Activated naive CD8-positive, alpha-beta T cell treated with anti-CD3 and anti-CD28 coated beads, Interleukin-2, amount 50 U/mL, for 24 hours (primary cell): ENCODE measurements at places on chromosomes 3 and 15.

GRCh38 chr15:74937590-74938371 lies at the start of gene COX5A:
Gene COX5A, minus strand, starts transcription at chr15:74938073. Its CDS starts 59 bp downstream, at chr15:74938014.
- DNase-seq, result peak; percentile 91

GRCh38 chr3:38260474-38260873 lies 5.1 kb upstream of the SLC22A13 start:
- DNase-seq, result no peak

DNA sequence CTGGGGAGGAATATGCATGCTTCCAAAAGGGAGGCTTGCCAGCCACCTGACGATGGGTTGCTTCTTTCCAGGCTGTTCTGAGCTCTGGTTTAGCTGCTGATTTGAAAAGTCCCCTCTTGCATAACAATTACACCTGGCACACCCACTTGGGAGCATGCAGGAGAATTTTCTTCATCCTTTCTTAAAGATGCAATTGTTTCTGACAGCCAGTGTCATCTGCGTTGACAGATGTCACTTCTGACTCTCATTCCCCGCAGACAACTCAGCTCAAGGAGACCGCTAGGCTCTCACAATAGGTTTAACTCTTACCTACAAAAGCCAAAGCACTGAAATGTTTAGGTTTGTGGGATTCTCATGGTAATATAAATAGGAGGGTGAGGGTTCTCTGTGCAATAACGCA lies 185.6 kb upstream of the SYNPR start:
- DNase-seq, result no peak

GRCh38 chr15:73854265-73854664 lies 19.1 kb upstream of the TBC1D21 start:
- DNase-seq, result no peak

- no peak for DNase-seq
Observed at GRCh38 chr15:87115795-87116194, 1036.1 kb downstream of the AGBL1 start.

DNA sequence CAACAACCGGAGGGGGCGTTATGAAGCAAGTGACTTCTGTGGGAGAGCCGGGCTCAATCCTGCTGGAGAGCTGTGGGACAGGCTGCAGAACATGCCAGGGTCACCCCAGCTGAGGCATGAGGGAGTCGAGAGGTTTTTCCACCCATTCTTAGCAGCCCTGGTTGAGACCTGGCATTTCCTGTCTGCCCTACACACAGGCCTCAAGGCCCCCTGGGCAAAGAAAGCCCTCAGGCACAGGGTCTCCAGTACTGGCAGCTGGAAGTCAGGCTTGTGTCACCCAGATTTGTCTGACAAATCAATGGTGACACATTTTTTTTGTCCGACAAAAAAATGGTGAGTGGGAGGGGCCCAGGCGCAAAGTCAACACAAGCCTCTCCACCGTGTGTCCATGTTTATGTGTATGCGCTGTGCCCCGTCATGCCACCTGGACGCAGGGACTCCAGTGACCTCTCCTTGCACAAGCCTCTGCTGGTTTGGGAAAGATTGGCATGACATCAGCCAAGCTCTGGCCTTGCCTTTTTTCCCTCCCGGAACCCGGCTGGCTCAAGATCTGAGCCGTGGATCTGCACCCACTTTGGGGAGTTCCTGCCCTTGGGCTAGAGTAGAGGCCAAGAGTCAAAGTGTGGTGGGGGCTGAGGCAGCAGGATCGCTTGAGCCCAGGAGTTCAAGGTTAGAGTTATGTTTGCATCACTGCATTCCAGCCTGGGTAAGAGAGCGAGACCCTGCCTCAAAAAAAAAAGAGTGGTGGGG lies 20.8 kb upstream of the ALAS1 start:
- no peak for DNase-seq

- DNase-seq, result no peak
Observed at GRCh38 chr3:160841455-160841854, 85.4 kb downstream of the PPM1L start.

- no peak for DNase-seq
Observed at GRCh38 chr3:151924753-151925152, 51.3 kb downstream of the SUCNR1 start.

DNA sequence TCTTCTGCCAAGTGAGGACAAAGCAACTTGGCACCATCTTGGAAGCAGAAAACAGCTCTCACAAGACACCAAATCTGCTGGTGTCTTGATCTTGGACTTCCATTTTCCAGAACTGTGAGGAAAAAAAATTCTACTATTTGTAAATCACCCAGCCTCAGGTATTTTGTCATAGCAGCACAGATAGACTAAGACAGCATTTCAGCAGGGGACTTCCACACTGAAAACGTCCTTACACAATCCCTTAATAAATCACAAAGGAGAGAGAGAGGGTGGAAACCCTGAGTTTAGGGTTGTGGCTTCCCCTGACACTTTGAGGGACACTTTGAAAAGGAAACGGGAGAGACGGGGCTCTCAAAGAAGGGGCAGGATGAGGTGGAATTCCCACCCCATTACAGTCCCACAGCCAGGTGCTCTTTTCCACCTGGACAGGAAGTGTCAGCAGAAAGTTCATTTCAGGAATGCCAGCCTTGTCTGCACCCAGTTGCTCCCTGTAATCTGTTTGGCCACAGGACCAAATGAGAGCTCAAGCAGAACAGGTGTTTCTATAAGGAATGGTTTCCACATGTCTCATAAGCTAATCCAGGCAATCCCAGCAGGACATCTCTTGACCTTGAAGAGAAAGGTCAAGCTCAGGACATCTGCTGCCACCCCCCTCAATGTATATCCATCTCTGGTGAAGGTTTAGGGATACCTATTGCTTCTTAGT lies 51.3 kb downstream of the MYLK start:
- no peak for DNase-seq

DNA sequence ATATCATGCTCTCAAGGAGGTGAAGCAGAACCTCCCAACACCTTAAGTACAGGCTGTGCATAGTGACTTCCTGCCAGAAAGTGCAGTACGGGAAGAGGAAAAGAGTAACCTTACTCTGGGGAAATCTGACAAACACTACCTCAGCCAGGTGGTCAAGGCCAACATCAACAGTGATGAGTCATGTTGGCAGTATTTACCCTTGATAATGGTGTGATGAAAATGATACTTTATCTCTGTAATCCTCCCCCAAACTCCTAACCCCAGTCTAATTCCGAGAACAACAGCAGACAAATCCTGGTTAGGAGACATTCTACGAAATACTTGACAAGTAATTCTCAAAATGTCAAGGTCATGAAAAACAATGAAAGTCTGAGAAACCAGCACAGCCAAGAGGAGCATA lies 26.5 kb downstream of the ANKDD1A start:
- no peak for DNase-seq

DNA sequence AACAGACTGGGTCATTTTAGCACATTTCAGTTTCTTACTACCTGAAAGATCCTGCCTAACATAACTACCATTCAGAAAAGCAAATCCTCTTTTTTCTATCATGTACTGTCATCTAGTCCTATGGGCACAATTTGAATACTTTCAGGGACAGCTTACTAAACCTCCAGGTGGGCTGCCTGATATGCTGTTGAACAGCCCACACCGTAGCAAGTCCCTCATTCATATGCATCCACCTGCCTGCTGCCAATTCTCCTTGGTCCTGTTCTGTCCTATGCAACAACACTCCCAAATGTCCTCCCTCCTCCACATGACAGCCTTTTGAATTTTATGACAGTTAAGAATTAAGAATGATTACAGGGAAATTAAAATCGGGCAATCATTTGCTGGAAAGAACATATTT lies 137.9 kb downstream of the KCNAB1 start:
- no peak for DNase-seq

DNA sequence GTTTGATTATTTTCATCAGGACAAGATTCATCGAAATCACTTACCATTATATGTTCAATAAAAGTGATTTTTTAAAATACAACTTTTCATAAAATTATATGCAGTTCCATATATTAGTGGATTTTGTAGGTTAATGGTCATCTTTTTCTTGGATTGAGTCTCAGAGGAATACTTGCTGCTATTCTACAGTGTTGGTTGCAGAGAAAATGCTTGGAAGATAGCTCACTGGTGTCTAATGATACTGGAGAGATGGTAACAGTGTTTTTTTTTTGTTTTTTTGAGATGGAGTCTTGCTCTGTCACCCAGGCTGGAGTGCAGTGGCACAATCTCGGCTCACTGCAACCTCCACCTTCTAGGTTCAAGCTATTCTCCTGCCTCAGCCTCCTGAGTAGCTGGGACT lies 143.3 kb downstream of the TCF12 start:
- DNase-seq, result no peak

GRCh38 chr15:38029736-38030135 lies 95.3 kb downstream of the TMCO5A start:
- no peak for DNase-seq

DNA sequence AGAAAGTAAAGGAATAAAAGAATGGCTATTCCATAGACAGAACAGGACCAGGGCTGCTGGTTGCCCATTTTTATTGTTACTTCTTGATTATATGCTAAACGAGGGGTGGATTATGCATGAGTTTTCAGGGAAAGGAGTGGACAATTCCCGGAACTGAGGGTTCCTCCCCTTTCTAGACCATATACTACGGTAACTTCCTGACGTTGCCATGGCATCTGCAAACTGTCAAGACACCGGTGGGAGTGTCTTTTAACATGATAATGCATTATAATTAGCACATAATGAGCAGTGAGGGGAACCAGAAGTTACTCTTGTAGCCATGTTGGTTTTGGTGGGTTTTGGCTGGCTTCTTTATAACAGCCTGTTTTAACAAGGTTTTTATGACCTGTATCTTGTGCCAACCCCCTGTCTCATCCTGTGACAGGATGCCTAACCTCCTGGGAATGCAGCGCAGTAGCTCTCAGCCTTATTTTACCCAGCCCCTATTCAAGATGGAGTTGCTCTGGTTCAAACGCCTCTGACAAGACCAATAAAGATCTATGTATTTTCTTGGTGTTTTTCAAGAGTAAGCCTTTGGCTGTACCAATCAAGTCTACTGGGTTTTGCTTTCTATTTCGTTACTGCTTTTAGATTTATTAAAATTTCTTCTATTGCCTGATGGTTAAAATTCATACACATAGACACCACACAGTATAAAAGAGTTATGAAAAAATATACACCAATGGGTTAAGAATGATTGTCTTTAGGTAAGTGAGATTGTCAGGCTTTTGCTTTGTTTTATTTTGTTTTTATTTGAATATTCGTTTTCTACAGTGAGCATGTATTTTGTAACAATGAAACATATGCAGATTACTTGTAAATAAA lies 37.4 kb upstream of the CTDSPL start:
- no peak for DNase-seq

DNA sequence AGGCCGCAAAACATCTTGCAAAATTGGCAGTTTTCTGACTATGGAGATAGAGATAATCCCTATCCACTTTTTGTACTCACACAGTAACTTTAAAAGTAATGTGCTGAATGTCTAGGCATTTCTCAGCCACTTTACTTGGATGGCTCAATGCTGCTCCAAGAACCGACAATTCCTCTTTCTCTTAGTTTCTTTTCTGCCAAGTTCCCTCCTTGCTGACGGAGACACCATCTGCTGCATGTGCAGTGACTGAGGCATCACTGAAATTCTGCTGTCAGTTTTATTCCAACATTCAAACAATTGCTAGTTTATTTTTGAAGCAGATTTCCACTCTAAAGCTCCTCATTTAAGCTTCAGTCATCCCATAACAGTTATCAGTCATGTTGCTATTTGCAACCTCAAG lies 116.0 kb upstream of the RBMS3 start:
- no peak for DNase-seq

DNA sequence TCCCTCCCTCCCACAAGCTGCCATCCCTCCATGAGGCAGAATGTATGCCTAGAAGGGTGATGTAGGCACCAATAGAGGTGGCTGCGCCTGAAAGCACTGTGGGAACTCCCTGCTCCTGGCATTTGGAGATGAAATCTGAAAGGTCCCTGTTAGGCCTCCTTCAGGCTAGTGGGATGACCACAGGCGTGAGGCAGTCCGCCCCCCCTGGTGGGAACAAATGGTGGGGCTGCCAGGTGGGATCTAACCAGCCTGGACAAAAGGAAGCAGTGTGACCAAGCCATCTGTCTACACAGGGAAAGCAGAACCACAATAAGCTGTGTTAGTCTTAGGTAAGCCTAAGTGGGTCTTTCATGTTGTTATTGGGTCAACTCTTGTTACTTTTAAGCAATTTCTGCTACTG lies 25.3 kb downstream of the IL5RA start:
- DNase-seq, result no peak

GRCh38 chr3:196931828-196932587 lies 10.3 kb downstream of the NCBP2 start:
- DNase-seq, result no peak

- DNase-seq, result no peak
Observed at GRCh38 chr15:88744548-88745020, 58.7 kb upstream of the ACAN start.

- no peak for DNase-seq
Observed at GRCh38 chr3:8201886-8202285, 299.7 kb upstream of the LMCD1 start.

GRCh38 chr3:190585805-190586630 lies 72.1 kb downstream of the IL1RAP start:
- DNase-seq, result peak; percentile 62

GRCh38 chr15:86347245-86347644 lies 267.6 kb downstream of the AGBL1 start:
- DNase-seq, result no peak

DNA sequence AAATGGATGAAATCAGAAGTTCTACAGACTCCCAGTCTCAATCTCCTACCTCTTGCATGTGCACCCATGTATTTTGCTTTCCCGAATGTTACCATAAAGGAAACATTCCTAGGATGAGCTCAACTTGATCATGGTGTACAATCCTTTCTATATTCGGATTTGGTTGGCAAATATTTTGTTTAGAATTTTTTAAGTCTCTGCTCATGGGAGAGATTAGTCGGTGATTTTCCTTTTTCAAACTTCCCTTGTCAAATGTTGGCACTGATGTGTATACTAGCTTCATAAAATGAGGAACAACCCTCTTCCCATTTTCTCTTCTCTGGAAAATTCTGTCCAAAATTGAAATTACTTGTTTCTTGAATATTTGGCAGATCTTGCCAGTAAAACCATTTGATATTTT lies 317.6 kb upstream of the RASGRP1 start:
- DNase-seq, result no peak

DNA sequence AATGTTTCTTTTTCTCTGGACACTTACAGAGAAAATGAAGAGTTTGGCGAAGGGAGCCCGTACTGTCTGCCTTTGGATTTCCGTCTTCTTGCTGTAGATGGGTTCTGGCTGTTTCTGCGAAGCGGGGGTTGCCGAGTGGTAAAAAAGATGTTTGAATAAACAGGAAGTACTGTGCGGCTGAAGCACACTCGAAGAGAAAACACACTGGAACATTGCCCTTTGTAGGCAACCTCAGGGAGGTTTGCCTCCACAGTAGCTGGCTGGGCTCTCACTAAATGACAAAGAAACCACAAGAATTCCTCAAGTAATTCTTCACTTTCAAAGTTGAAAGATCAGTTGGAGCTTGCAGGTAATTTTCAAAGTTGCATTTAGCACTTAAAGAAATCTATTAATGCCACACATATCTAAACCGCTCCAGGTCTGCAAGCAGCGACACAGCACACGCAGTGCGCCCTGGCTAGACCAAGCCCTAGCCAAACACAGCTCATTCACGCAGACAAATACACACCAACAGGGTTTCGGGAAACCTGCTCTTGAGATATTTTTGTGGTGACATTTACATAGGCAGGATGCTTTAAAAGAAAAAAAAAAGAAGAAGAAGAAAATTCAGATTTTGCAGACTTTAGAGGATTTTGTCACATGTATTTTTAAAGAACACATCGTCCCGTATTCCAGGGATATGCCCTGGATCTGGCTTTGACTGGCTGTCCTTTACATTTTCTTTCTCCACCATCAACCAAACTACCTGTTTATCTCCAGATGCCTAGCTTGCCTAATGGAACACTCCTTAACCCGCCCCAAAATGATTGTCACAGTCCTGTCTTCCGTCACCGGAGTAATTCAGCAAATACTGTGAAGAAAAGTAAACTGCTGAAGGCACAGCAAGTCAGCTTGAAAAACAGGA lies 452.8 kb downstream of the FOXP1 start:
- peak; percentile 66 for DNase-seq
